ENCODE measurements at places on chromosomes 13 and 19.

- DNase-seq, result no peak
Observed at GRCh38 chr13:47999973-48000372, 1.1 kb downstream of the SUCLA2 start.

DNA sequence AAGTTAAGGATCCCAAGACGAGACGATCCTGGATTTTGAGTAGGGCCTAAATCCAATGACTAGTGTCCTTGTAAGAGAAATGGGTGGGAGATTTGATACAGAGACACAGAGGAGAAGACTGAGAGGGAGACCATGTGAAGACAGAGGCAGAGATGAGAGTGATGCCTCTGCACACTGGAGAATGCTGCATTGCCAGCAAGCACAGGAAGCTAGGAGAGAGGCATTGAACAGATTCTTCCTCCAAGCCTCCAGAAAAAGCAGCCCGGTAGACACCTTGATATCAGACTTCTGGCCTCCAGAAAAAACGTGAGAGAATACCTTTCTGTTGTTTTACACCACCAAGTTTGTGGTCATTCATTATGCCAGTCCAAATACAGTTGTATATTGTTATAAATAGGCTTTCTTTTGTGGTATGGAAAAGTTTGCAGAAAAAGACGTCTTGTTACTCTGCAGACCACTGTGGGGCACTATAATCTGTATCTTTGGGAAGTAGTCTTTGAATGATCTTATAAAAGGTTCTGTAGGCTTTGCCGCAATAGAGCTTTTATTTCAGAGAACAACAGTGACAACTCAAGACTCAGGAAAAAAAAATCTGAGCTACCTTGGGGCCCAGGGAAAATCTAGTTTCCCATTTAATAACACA is 17.9 kb upstream of the RFC3 start:
- no peak for DNase-seq

GRCh38 chr13:50366488-50367174 is 351.4 kb downstream of the KCNRG start:
- DNase-seq, result no peak

DNA sequence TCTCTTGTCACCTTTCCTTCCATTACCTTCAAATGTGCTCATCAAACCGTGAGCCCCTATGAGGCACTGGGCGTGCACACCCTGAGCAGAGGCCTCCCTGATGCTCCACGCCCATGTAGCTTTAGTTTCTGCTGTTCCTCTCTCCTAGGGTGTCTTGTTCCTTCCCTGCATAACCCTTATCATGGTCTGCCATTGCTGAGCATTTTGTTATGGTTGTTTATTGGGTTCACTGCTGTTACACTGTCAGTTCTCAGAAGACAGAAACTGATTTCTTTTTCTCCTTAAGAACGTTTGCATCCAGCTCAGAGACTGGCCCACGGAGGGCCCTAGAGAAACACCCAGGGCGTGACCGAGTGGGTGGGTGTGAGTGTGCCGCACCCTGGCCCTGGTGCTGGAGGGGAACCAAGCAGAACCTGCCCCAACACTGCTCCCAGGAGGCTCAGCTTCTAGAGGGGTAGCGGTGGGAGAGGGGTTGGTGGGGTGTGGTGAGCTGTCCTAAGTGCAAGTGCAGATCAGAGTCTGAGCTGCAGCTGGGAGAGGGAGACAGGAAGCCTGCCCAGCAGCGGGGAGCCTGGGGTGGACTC is 61.4 kb upstream of the URI1 start:
- no peak for DNase-seq

DNA sequence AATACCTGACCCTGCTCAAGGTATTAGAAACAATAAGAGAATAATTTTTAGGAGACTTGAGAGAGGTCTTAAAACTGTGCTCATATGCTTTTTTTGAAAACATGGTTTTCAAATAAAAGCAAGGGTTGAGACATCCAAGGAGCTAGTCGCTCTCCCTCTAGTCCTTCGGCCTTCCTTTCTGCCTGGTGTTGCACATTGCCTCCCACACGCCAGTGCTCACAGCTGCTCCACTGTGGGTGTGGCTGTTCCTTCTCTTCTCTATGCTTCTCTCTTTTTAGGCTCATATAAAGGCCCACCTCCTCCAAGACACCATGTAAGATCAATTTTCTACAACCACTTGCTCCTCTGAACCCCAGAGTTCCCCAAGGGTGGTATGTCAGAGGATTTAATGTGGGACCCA is 352.6 kb downstream of the ENOX1 start:
- no peak for DNase-seq

DNA sequence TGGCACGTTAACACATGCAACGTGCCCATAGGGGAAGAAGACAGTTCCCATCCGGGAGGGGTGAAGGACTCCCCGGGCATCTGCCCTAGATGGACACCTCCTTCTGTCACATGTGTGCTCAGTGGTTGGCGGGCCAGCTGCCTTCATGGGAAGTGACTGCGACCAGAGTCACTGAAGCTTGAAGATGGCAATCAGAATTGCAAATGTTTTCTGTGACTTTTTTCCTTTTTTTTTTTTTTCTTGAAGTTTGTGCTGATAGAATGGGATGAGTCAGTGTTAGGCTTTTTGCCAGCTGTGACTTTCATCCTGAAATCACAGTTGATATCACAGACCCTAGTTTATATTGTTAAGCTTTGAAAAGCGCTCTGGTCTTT is 109.2 kb upstream of the MCF2L start:
- no peak for DNase-seq

DNA sequence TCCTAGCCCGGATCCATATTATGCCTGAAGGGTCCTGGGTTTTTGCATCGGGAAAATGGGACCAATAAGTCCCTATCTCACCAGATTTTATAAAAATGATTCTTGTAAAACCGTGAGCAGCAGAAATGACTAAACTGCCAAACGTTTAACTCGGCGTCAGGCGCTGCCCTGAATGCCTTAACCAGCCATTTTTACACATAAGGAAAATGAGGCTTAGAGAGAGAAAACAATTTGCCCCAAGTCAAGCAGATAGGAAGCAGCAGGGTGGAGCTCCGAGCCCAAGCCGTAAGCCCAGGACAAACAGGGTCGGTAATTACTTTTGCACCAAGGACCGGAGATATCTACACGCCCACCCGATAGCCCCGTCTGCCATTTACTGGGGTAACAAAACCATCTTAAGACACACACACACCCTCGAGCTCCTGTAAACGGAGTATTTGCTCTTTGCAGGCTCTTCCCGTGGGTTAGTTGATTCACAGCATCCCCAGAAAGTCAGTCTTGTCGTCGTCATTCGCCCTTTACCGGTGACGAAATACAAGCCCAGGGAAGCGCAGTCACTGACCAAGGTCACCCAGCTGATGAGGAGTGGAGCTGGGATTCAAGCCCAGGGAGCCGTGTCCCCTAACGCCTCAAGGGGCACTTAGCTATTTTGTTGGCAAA is 16.0 kb upstream of the MRI1 start:
- DNase-seq, result peak; percentile 52

DNA sequence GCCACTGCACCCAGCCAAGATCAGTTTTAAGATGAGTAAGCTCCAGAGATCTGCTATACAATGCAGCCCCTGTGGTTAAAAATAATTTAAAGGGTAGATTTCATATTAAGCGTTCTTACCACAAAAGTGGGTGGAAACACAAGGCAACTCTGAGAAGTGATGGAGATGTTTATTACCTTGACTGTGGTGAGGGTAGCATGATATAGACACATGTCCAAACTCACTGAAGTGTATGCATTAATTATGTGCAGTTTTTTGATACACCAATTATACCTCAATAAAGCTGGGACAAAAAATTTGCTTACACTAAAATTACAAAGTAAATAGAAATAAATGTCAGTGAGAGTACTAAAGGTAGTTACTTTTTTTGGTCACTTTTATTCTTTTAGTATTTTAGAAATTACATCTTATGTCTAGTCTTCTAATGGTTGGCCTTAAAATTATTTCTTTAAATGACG is 696.5 kb downstream of the UQCRFS1 start:
- no peak for DNase-seq

DNA sequence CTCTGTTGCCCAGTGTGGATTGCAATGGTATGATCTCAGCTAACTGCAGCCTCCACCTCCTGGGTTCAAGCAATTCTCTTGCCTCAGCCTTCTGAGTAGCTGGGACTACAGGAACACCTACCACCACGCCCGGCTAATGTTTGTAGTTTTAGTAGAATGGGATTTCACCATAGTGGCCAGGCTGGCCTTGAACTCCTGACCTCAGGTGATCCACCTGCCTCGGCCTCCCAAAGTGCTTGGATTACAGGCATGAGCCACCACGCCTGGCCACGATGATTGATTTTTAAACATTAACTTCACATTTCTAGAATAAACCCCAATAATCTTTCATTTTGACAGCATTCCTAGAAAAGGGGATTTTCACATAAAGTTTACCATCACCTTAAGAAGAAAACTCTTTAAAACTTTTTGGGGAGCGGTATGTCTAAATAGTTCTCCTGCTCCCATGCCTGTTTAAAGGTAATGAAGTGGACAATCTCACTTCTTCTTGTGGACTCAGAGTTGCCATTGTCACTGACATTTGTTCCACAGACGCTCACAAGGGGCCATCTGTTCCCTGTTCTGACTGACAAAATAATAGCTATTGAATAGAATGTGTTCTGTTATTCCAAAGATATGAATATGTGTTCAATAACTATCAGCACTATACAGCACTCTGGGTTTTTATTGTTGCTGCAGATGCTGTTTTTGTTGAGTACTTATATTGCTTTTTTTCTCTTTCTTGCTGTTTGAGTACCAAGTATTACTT is 66.1 kb upstream of the C1QTNF9B start:
- no peak for DNase-seq

DNA sequence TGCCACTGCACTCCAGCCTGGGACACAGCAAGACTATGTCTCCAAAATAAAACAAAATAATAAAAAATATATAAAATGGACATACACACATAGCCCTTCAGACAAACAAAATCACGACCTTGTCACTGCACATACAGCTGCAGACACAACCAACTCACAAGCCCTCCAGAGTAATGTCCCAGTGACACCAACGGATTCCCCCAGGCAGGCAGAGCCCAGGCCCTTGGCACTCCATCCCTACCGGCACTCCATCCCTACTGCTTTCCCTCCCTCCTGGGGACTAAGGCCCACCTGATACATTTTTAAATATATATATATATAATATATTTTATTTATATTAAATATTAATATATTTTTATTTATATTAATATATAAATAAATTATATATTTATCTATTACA is 18.5 kb downstream of the ZNF101 start:
- no peak for DNase-seq

- DNase-seq, result no peak
Observed at GRCh38 chr19:46596008-46596407, 5.1 kb upstream of the CALM3 start.

- no peak for DNase-seq
Observed at GRCh38 chr19:32674153-32674930, 638 bp downstream of the ANKRD27 start.

DNA sequence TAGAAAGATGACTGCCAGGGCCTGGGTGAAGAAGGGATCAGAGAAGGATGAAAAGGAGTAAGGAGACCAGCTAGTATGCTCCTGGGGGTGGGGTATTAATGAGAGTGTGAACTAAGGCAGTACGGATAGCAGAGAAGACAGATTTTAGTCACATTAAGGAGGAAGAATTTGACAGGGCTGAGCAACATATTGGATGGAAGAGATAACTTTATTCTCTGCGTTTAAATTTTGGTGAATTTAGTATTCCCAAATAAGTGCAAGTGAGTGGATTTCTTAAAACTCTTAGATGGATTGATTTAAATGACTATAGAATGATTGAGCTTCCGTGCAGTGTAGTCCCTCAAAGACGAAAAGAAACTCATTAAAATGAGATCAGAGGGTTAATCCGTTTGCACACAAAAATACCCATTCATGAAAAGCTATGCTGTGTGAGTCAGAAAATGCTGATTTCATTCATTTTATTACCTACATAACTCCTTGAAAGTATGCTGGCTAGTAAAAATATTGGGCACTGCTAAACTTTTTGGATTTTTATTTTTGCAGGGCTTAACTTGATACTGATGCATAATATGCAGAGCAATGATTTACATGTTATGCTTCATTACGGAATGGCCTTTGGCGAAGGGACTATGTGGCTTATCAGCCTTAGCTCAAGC is 54.1 kb downstream of the WDFY2 start:
- no peak for DNase-seq

GRCh38 chr13:21228738-21229137 is 52.3 kb downstream of the MRPL57 start:
- no peak for DNase-seq

DNA sequence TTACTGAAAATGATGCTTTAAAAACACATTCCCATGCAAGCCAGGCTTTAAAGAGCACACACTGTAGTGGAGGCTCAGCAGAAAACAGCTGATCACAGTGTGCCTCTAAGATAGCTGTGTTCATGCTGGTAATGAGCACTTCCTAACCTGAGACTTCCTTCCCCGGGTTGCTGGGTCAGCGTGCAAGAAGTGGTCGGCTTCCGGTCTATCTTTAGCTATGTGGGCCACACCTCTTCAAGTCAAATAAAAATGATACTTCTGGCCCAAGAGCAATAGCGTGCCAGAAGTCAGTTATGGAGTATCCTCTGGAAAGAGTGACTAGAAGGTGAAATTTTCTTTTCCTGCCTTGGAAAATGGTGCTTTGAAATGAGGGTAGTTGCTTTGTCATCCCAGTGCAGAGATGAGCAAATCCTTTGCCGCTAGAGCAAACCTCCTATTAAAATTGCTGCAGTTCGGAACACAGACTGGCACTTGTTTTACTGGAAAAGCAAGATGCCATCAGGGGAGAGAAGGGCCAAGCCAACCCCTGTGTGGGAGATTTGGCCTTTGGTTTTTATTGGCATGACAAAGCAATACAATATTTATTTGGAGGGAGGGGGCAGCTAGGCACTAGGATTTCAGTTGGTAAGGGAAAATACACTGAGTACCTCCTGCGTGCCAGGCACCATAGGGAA is 64.2 kb downstream of the ARHGAP35 start:
- DNase-seq, result no peak

DNA sequence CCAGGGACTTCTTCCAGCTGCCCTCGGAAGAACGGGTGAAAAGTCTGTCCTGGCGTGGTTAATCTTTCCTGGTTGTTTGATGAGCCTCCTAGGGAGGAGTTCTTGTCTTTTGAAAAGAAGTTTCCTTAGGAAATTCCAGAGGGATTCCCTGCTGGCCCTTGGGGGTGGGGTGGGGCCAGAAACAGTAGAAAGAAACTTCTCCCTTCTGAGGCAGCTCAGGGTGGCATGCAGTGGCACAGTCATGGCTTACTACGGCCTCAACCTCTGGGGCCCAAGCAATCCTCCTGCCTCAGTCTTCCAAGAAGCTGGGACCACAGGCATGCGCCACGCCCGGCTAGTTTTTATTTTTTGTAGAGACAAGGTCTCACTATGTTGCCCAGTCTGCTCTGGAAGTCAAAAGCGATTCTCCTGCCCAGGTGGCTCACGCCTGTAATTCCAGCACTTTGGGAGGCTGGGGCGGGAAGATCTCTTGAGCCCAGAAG is 1.5 kb downstream of the ZNF101 start:
- peak; percentile 13 for DNase-seq

- DNase-seq, result no peak
Observed at GRCh38 chr13:47170971-47171370, 274.1 kb upstream of the HTR2A start.

Measured in hepatic stellate cell (primary cell).